ENCODE measurements at places on chromosomes 1 and 21. TPM values are rescaled to one million over a fixed set of nuclear protein-coding genes. Genes with fewer than 3 reads are reported as not detected.

The DCST1 gene
- polyA plus RNA-seq = 0.36 TPM

The MSH4 gene
- polyA plus RNA-seq = 1.1 TPM

The CDK11B gene
- polyA plus RNA-seq = 36.8 TPM

The AKR7A3 gene
- 0.87 TPM for polyA plus RNA-seq

The DOCK7 gene
- 53.7 TPM for polyA plus RNA-seq

The PDXK gene
- 85.1 TPM for polyA plus RNA-seq

GRCh38 chr1:155882235-155882634 lies 22.9 kb downstream of the SYT11 start:
- DNase-seq = no peak

GRCh38 chr1:208034135-208034534 lies 123.2 kb upstream of the CD34 start:
- no peak for DNase-seq

GRCh38 chr1:154557939-154558719 lies at the start of gene UBE2Q1:
UBE2Q1 (minus strand) TSS chr1:154558662; CDS start chr1:154558553, 109 bp downstream.
- DNase-seq = no peak

GRCh38 chr1:53406551-53407235 lies 52.5 kb upstream of the DMRTB1 start:
- no peak for DNase-seq

DNA sequence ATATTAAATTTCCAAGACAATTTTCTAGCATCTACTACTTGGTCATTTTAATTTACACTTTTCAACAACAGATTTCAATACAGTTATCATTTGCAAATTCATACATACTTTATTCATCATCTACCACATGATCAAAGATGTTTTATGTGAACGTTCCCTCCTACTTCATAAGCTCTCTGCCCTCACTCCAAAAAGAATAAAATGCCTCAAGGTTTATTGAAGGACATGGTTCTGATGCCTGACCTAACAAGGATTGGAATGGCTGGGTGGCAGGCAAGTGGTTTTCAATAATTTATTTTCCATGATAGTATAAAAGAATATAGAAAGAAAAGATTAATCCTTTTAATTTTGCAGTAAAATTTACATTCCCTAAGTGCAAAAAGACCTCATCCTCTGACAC lies 5.4 kb downstream of the CDKN2C start:
- no peak for DNase-seq

DNA sequence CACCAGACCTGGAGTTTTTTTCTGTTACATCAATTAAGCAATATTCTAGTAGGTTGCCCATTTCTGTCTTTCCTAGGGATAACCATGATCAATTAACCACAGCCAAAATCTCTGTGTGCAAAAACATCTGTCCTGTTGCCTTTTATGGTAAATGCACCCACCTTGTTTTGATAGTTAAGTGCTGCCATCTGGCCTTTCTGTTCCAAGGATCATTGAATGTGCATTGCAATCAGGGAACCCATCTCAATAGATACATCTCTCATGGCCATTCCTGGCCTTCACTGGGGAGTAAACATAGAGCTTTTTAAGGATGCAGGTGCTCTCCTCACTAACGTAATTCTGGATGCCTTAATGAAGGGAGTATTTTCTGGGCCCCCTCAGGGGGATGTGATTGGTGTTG lies 111.8 kb upstream of the KIAA1614 start:
- no peak for DNase-seq

DNA sequence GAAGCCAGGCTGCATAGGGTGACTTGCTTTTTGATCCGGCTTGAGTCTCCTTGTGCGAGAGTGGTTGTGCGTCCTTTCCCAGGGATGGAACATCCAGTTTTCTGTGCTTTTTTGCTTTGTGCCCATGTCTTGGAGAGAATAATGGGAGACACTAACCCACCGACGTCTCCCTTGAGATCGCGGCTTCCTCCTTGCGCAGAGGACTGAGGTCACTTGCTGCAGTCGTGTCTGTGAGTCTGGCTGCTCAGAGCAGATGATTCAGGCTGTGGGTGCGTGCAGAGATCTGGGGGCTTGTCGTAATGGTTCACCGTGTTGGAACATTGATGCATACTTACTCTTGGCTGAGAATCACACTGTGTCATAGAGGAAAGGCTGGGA lies 164.5 kb upstream of the CACNA1E start:
- DNase-seq = no peak

- DNase-seq = no peak
These were observed 151.5 kb downstream of the PEX14 start for GRCh38 chr1:10626131-10626731.
